ENCODE measurements at places on chromosomes 13 and 19.

DNA sequence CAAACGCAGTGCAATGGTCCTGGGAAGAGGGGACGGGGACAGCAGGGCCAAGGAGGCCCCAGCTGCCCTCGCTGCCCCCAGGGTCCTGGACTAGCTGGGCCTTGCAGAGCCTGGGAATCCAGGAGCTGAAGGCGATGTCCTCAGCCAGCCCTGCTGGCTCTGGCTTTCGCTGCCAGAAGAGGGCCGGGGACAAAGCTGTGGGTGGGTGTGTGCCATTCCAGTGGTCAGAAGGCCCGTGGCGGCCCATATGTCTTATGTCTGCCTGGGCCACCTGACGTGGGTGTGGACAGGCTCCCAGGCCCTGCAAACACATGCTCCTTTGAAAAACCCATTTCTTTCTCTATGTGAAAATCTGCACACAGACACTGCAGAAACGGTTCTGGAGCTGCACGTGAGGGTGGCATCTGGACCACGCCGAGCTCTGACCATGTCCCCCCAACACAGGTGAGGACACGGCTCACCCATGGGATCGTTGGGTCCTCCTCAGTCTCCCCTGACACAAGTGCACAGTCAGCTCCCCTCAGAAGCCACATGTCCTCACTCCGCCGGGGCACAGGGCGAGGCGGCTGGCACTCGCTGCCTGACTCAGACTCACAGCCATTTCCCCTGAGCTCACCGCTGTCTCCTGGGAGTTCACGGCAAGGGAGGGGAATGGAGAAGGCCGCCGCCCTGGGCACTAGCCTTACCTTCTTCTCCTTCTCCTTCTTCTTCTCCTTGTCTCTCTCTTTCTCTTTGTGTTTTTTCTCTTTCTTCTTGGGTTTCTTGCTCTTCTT lies 16.9 kb downstream of the IZUMO4 start:
- H3K27ac ChIP-seq: no peak overlapping the region
- no peak for DNase-seq
- H3K4me3 ChIP-seq: no peak overlapping the region
- H3K4me1 ChIP-seq: no peaks in the 10 kb centered on the region
- no peaks in the 10 kb centered on the region for H3K27me3 ChIP-seq
- peaks cover 73% of the 10 kb centered on the region for H3K36me3 ChIP-seq

- DNase-seq: peak; percentile 3
- H3K4me1 ChIP-seq: no peaks in the 10 kb centered on the region
- no peaks in the 10 kb centered on the region for H3K27me3 ChIP-seq
- H3K36me3 ChIP-seq: no peaks in the 10 kb centered on the region
- H3K27ac ChIP-seq: no peak overlapping the region
Measured at GRCh38 chr13:73273745-73274144, 214.9 kb downstream of the KLF5 start.

DNA sequence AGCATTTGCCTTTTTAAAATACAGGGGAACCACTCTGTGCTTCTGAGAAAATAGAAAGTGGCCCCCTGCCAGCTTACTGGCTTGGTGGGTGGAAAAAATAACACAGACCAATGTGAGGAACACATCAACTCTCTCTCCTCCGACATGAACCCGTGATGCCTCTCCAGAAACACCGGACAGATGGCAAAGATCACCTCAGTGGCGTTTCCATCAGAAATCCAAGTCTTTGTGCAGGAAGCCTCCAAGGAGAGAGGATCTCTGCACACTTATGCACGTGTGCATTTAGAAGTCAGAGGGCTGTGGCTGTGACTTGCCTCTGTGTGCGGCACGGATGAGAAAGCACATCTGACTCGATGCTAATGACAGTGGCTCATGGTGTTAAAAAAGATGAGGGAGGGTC lies 112.3 kb upstream of the KLF12 start:
- no peaks in the 10 kb centered on the region for H3K27me3 ChIP-seq
- no peak overlapping the region for H3K27ac ChIP-seq
- no peaks in the 10 kb centered on the region for H3K36me3 ChIP-seq
- DNase-seq: no peak

DNA sequence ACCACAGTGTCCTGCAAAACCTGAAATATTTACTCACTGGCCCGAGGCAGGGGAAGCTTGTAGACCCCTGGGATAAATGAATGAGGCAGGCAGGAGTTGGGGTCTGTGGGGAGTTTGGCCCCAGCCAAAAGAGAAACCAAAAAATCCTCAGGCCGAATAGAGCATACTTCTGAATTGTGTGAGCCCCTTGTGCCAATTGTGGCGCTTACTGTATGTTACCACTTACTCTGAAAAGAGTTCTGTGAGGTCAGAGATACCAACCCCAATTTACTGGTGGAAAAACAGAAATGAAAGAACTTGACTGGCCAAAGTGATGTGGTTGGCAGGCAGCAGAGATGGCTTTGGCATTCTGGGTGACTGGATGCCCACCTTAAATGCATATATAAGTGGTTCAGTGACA lies 6.9 kb downstream of the CARM1 start:
- H3K27me3 ChIP-seq: no peaks in the 10 kb centered on the region
- H3K27ac ChIP-seq: peak overlapping the region; percentile 52
- no peak overlapping the region for H3K4me3 ChIP-seq
- no peaks in the 10 kb centered on the region for H3K36me3 ChIP-seq

DNA sequence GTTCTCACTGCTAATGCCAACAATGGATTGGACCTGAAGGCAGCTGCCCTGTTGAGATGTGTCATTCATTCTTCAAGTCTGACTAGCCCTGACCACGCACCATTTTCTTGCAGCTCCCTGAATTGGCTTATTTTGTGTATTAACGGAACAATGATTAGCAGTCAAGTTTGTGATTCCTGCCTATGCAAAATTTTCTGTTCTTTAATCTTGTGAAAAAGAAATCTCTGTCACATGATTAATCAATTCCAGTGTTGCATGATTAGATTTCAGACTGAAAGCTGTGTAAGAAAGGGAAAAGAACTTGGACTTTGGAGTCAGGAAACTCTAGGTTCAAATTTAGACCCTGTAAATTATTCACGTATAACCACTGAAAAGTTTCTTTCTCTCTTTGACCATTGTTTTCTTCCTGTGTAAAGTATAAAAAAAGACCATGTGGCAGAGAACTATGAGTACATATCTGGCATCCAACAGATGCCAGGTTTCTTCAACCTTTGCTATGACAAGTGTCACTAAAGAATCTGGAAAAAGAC lies 64.5 kb upstream of the SLC10A2 start:
- no peaks in the 10 kb centered on the region for H3K36me3 ChIP-seq
- H3K27me3 ChIP-seq: no peaks in the 10 kb centered on the region
- H3K4me3 ChIP-seq: no peak overlapping the region
- peaks cover 3% of the 10 kb centered on the region for H3K4me1 ChIP-seq
- DNase-seq: no peak
- no peak overlapping the region for H3K27ac ChIP-seq

- DNase-seq: no peak
- no peak overlapping the region for H3K27ac ChIP-seq
- no peaks in the 10 kb centered on the region for H3K4me1 ChIP-seq
- H3K4me3 ChIP-seq: no peak overlapping the region
Measured at GRCh38 chr19:11304936-11305335, 9.0 kb downstream of the TSPAN16 start.

Measured in cardiac muscle cell (in vitro differentiated cells and primary cell).